Sigmoid colon (tissue), 7 donors: ENCODE measurements at places on chromosomes 13 and 19. TPM values are rescaled to one million over a fixed set of nuclear protein-coding genes. Genes with fewer than 3 reads are reported as not detected.
A peak's percentile ranks its signal among the peaks of the same experiment; 100 is the strongest.

GRCh38 chr19:54178581-54179261, 5.8 kb upstream of the TMC4 start:
- H3K4me3 ChIP-seq = no peak overlapping the region
- no peak overlapping the region for H3K27ac ChIP-seq

DNA sequence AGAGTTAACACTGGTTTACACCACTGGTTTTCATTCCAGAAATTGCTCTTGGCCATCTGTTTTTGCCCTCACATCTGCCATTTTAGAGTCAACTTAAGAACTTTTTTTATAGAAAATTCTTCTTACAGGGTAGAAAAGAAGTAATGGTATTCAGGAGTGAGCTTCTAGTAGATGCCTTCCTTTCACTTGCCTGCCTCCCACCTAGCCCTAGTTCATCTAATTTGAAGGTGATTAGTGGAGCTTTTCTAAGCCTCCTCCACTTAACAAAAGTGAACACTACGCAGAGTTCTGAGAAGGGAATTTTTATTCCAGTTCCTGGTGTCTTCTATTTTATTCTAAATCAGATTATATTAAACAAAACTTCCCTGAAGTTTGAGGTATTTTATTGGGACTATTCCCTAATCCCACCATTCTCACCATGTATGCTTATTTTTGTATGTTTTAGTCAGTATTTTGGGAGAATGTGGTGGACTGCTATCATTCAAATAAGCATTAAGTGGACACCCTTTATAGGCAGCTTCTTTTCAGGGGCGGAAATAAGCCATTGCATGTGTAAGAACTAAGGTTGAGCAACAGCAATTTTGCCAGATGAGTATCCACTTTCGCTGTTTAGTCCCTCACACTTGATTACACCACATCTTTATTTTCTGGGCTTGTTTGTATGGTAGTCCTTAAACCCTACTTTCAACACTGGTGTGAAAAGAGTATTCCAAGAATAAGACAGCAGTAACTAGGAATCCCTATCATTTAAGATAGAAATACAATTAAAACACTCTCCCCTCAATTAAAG, 156.9 kb downstream of the ENOX1 start:
- no peak overlapping the region for H3K4me3 ChIP-seq
- no peaks in the 10 kb centered on the region for H3K4me1 ChIP-seq
- no peak for DNase-seq
- H3K27ac ChIP-seq = no peak overlapping the region
- H3K36me3 ChIP-seq = no peaks in the 10 kb centered on the region

DNA sequence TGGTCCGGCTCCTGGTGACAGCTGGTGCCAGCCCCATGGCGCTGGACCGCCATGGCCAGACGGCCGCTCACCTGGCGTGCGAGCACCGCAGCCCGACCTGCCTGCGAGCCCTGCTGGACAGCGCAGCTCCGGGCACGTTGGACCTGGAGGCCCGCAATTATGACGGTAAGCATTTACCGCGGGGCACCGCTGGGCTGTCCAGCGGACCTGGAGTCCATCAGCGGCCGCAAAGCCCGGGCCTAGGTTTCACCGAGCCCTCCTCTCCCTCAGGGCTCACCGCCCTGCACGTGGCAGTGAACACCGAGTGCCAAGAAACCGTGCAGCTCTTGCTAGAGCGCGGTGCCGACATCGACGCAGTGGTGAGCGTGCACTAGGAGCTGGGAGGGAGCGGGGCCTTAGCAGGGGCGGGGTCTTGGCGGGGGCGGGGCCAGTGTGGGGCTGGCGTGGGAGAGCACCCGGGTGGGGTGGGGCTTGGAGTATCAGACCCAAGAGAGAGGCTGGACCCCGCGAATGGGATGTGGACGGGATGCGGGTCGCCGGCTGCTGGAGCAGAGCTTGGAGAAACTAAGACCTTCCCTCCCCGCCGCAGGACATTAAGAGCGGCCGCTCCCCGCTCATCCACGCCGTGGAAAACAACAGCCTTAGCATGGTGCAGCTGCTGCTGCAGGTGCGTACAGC, 8.7 kb downstream of the BCL3 start:
- H3K27ac ChIP-seq = peak overlapping the region; percentile 87
- no peaks in the 10 kb centered on the region for H3K27me3 ChIP-seq

DNA sequence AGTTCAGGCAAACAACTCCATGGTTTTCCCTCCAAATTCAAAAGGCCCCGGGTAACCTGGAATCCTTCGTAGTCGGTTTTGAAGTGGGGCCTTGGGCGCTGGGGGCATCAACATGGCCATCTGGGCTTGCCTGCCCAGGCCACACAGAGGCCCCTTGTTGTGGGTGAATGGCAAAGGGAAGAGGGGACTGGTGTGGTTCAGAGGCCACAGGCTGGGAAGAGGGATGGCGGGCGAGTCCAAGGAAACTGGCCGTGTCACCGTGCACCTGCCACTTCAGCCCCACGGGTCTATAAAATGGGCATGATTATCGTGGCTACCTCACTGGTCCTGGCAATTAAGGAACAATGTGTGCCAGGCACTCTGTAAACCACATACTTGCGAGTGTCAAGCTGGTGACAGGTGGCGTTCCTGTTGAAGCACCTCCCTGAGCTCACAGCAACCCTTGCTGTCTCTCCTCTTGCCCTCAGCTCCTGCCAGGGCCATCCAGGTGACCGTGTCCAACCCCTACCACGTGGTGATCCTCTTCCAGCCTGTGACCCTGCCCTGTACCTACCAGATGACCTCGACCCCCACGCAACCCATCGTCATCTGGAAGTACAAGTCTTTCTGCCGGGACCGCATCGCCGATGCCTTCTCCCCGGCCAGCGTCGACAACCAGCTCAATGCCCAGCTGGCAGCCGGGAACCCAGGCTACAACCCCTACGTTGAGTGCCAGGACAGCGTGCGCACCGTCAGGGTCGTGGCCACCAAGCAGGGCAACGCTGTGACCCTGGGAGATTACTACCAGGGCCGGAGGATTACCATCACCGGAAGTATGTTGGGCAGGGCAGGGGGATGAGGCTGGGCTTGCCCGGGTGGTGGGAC, 1.3 kb downstream of the LSR start:
- no peak overlapping the region for H3K27ac ChIP-seq
- H3K36me3 ChIP-seq = no peaks in the 10 kb centered on the region

SMIM17 gene
- total RNA-seq = 0.68 TPM

- DNase-seq = no peak
- no peak overlapping the region for H3K4me3 ChIP-seq
- no peaks in the 10 kb centered on the region for H3K4me1 ChIP-seq
- no peak overlapping the region for H3K27ac ChIP-seq
Measured at GRCh38 chr13:113116871-113117271, 5.7 kb upstream of the F10 start.

- H3K36me3 ChIP-seq = no peaks in the 10 kb centered on the region
- H3K4me1 ChIP-seq = peaks cover 17% of the 10 kb centered on the region
- peak overlapping the region; percentile 80 for H3K27ac ChIP-seq
- H3K4me3 ChIP-seq = peak overlapping the region; percentile 90
- no peak for DNase-seq
Measured at GRCh38 chr13:36819739-36820090, 693 bp downstream of the RFXAP start.

SPACA4 gene
- total RNA-seq = not detected

GRCh38 chr19:7535998-7536695, 630 bp downstream of the PNPLA6 start:
- peaks cover 15% of the 10 kb centered on the region for H3K4me1 ChIP-seq
- peak overlapping the region; percentile 84 for H3K4me3 ChIP-seq
- H3K27me3 ChIP-seq = no peaks in the 10 kb centered on the region
- no peak for DNase-seq

USHBP1 gene
- 5.7 TPM for total RNA-seq

KASH5 gene
- not detected for total RNA-seq

DNA sequence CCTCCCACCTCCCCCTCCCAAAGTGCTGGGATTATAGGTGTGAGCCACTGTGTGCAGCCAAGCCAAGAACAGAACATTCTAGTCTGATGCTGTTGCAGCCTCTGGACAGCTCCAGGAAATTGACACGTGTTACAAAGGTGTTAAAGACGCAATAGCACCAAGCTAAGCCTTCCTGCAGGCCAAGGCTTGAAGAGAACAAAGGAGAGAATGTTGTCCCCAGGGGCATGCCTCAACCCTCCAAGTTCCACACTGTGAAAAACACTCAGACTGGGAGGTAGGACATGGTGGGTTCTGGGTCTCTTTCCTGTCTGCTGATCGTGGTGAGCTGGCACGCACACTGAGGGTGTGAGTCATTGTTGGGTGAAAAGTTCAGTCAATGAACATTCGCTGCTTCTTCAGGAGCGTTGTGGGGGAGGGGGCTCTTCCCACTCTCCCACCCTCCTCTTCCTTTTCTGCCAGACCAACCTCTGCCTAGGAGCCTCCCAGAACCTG, 5.3 kb upstream of the PTPRS start:
- no peak for DNase-seq
- H3K4me3 ChIP-seq = no peak overlapping the region
- H3K4me1 ChIP-seq = peaks cover 2% of the 10 kb centered on the region
- no peak overlapping the region for H3K27ac ChIP-seq
- no peaks in the 10 kb centered on the region for H3K36me3 ChIP-seq
- no peaks in the 10 kb centered on the region for H3K27me3 ChIP-seq

ZNF850 gene
- total RNA-seq = 3.5 TPM

DNA sequence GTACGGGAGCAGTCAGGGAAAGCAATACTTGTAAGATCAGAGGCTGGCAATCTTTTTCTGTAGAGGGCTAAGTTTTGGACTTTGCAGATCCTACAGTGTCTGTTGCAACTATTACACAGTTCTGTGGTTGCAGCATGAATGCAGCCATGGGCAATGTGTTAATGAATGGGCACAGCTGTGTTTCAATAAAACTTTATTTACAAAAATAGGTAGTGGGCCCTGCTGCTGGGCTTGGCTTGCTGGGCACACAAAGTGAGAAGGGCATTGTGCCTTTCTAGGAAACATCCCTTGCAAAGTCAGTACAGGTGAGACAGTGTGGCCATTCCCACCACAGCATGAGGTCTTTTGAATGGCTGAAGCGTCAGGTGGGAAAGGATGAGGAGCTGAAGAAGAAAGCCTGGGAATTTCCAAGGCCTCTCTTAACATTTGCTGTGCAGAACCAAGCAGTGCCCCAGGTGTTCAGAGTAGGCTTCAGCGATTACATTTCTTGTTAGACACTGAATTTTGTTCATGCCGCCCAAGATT, 9.1 kb downstream of the KL start:
- no peak for DNase-seq
- H3K4me1 ChIP-seq = no peaks in the 10 kb centered on the region
- no peaks in the 10 kb centered on the region for H3K27me3 ChIP-seq
- no peaks in the 10 kb centered on the region for H3K36me3 ChIP-seq
- no peak overlapping the region for H3K4me3 ChIP-seq

ZNF28 gene
- total RNA-seq = 8.2 TPM

DNA sequence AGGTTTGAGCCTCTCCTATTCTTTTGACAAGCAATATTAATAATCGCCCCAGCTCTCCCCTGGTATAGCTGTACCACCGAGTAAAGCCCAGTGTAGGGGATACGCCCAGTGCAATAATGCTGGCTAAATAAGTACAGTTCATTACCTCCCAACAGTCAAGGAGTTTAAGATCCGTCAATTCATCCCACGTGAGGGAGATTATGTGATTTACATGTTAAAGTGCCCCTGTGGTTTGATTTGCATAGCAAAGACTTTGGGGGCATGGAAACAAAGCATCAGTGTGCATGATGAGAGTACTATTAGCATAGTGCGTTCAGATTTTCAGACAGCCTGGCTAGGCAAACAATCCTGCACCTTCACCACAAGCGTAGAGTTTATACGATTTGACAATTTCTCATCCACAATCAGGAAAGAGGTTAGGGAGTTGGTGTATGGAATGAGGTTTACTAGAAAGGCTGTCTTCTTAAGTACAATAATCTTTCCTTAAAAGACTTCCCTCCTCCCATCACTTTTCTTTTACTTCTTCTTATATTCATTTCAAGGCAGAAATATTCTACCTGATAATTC, 754.0 kb downstream of the DIAPH3 start:
- peak overlapping the region; percentile 5 for H3K27ac ChIP-seq
- H3K36me3 ChIP-seq = no peaks in the 10 kb centered on the region
- DNase-seq = no peak

GRCh38 chr13:43472980-43473379, 313.8 kb downstream of the ENOX1 start:
- H3K27ac ChIP-seq = no peak overlapping the region
- H3K36me3 ChIP-seq = no peaks in the 10 kb centered on the region
- H3K27me3 ChIP-seq = no peaks in the 10 kb centered on the region
- H3K4me3 ChIP-seq = no peak overlapping the region

CLDND2 gene
- not detected for total RNA-seq

PRTN3 gene
- not detected for total RNA-seq

FGF21 gene
- total RNA-seq = not detected

DCLK1 gene
- total RNA-seq = 39.6 TPM

UGGT2 gene
- total RNA-seq = 40.2 TPM

DNA sequence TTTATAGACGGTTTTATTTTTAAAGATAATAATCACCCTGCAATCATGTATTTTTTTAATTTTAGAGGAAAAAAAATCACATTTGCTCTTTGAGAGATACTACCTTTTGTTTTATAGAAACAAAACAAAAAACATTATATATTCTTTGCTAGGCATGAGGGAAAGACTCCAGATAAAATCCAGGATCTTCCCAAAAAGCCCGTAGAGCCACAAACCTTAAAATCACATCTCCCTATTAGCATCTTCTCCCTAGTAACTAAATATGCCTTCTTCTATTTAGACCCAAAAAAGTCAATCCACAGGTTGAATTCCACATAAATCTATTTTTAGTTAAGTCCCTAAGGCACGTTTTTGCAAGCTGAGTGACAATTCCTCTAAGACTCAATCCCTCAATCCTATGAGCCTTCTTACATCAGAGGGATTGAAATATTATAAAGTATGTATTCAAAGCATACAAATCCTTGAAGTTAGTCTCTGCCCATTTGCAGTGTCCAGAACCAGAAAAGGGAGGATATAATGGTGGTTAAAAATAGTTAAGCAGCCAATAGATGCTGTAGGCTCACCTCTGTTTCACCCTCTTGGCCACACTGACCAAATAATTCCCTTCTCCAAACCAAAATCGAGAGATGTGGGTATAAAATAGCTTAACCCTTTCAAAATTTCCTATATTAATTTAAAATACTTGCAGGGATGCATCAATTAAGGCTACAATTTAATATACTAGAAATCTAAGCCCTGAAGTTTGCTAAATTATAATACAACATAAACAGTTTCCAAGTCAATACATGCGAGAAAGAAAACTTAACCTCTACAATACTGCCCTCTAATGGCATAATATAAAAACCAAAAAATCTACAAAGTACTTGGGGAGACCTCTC, 64.0 kb downstream of the SERP2 start:
- H3K36me3 ChIP-seq = peaks cover 10% of the 10 kb centered on the region
- peak overlapping the region; percentile 85 for H3K27ac ChIP-seq
- DNase-seq = no peak
- H3K27me3 ChIP-seq = no peaks in the 10 kb centered on the region
- peak overlapping the region; percentile 64 for H3K4me3 ChIP-seq

GRCh38 chr19:47671499-47671898, 41.7 kb upstream of the EHD2 start:
- no peak overlapping the region for H3K27ac ChIP-seq
- DNase-seq = no peak
- peaks cover 21% of the 10 kb centered on the region for H3K36me3 ChIP-seq
- no peaks in the 10 kb centered on the region for H3K4me1 ChIP-seq
- H3K4me3 ChIP-seq = no peak overlapping the region
- no peaks in the 10 kb centered on the region for H3K27me3 ChIP-seq

GRCh38 chr19:19527674-19528625, 761 bp upstream of the YJEFN3 start:
- H3K36me3 ChIP-seq = no peaks in the 10 kb centered on the region
- no peaks in the 10 kb centered on the region for H3K27me3 ChIP-seq
- H3K4me3 ChIP-seq = no peak overlapping the region

- DNase-seq = no peak
- no peak overlapping the region for H3K27ac ChIP-seq
- H3K27me3 ChIP-seq = no peaks in the 10 kb centered on the region
Measured at GRCh38 chr19:755063-755462, 4.2 kb downstream of the MISP start.

LGALS14 gene
- not detected for total RNA-seq

FBXO17 gene
- total RNA-seq = 24.4 TPM
